ENCODE measurements at places on chromosomes 3 and 15. TPM values are rescaled to one million over a fixed set of nuclear protein-coding genes. Genes with fewer than 3 reads are reported as not detected.

Gene LIPC
- 9.9 TPM for total RNA-seq

Gene EFCC1
- 3.7 TPM for total RNA-seq

Gene SLITRK3
- 0.44 TPM for total RNA-seq

Gene PLXNB1
- total RNA-seq: 224 TPM

All from kidney (tissue), 22 donors.